ENCODE measurements at places on chromosomes 3 and 15.

DNA sequence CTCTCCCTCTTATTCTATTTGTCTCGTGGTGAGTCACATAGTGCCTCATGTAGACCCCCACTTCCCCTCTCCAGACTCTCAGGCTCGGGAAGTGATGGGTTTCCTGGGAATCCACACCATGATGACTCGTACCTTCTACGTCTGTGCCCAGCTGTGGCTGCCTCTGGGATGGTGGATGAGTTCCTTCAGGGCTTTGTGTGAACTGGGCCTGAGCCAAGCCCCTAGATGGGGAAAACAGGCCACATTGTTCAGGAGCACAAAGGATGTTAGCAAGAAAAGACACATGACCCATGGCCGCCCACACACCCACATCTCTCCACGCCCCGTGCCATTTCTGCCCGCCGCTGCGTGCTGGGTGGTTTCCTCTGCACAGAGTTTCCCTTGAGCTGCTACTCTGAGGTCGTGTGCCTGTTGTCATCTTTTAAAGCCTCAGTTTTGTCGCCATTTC, 10.5 kb downstream of the ISG20 start:
- peak; percentile 71 for DNase-seq

GRCh38 chr15:57220205-57220604, 156.1 kb upstream of the CGNL1 start:
- DNase-seq: no peak

GRCh38 chr3:44862226-44862637, 520 bp downstream of the TMEM42 start:
- no peak for DNase-seq

DNA sequence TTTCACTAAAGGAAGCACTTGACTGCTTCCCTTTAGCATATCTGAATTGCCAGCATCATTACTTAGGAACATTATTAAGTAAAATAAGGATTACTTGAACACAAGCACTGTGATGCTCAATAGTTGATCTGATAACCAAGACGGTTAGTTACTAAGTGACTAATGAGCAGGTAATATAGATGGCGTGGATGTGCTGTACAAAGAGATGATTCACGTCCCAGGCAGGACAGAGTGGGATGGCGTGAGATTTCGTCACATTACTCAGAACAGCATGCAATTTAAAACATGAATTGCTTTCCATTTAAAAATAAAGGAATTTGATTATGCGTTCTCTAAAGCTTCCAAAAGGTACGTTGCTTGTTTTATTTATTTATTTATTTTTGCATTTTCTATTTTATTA, 240.0 kb upstream of the ARHGEF26 start:
- DNase-seq: no peak

DNA sequence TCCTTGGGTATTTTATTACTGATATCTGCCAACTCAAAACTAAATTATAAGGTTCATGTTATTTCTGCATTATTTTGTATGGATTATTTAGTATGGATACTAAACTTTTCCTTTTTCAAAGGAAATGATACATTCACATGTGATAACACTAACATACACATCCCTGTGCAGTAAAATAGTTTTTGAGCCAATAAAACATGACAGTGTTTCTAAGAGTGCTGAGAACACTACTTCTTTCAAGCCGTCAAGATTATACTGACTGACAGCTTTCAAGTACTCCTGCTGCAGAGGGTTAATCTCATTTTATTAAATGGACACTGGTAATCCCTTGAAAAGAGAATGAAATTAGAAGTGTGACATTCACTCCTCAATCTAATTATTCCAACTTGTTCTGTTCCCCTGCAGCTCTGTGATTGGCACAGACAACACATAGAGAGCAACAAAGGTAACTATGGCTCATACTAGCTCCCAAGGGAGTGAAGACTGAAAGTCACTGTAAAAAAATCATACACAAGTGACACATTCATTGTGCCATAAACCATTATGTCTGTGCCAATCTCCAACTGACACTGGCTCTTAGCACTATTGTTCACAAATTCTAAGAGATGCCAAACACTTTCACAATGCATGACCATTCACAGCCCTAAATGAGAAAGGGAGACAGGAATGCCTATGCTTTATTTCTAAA, 468.6 kb downstream of the SHQ1 start:
- DNase-seq: no peak

DNA sequence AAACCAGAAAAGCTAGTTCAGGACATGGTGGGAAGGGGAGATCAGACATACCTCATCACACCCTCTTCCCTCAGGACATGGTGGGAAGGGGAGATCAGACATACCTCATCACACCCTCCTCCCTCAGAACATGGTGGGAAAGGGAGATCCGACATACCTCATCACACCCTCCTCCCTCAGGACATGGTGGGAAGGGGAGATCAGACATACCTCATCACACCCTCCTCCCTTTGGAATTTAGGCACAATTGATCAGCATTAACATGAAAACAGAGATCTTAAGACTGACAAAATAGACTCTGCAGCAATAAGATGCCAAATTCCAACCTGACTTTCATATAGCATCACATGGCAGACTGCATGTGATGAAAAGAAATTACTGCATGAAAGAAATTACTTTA, 412.7 kb upstream of the ZNF717 start:
- DNase-seq: no peak

DNA sequence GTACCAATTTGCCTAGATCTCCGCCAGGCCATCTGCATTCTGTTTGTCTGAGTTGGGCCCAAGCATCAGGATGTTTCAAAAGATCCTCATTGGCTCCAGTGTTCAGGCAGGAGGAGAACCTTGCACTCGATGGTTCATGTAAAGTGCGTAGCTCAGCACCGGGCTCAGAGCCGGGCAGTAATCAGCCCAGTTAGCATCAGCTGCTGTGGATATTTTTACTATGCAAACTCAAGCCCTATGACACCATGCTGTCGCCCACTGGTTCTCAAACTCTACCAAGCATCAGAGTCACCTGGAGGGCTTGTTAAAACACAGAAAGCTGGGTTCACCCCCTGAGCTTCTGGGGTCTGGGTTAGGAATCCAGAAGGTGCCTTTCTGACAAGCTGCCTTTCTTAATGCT, 310.8 kb downstream of the SHQ1 start:
- no peak for DNase-seq

DNA sequence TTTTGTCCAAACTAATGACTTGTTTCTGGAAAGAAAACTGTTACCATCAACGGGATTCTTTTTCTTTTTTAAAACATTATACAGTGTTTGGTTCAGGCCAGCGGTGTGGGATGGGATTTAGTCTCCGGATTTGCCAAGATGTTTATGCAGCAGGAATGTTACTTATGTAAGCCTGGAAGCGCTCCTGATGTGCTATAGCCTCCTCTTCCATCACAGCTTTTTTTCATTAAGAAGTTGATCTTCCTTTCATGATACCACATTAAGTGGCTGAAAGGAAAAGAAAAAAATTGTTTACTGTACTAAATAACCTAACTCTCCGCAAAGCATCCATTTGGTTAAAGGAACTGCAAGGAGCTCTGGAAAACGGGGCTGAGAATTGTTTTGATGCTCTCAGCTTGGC, 120.5 kb upstream of the ALDH1A3 start:
- DNase-seq: no peak

DNA sequence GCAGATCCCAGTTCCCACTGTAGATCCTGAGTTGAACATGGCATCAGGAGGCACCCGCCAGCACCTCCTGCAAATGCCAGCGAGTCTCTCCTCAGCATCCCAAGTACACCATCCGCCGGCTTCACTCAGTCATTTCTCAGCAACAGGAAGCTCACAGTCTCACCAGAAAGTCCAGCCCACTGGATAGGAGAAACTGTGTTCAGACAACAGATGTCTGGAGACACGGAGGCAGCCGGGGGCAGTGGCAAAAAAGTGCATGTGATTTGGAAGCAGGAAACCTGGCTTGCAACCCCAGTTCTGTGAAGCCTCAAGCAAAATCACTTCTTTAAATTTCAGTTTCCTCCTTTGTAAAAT, 68.7 kb downstream of the SRGAP3 start:
- no peak for DNase-seq

- no peak for DNase-seq
These were observed 217.9 kb downstream of the SNRPN start for GRCh38 chr15:25172691-25173090.

GRCh38 chr3:152447511-152447910, 178.8 kb downstream of the MBNL1 start:
- no peak for DNase-seq

- DNase-seq: no peak
These were observed 14.3 kb downstream of the BNC1 start for GRCh38 chr15:83270176-83270575.

DNA sequence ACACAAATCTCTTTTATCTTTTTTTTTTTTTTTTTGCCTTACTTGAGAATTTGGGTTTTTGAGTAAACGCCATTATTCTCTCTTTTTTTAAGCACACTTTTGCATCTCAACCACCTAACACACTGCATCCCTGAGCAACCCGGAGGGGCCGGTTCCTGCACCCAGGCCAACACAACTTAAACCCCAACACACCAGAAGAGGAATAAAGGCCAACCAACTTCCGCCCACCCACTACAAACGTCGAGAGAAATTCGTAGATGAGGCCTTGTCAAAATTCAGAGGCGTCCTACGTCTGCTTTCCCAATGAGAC, 389 bp upstream of the CCNB2 start:
- no peak for DNase-seq

GRCh38 chr15:60426870-60427508, 29.2 kb upstream of the ANXA2 start:
- DNase-seq: no peak

DNA sequence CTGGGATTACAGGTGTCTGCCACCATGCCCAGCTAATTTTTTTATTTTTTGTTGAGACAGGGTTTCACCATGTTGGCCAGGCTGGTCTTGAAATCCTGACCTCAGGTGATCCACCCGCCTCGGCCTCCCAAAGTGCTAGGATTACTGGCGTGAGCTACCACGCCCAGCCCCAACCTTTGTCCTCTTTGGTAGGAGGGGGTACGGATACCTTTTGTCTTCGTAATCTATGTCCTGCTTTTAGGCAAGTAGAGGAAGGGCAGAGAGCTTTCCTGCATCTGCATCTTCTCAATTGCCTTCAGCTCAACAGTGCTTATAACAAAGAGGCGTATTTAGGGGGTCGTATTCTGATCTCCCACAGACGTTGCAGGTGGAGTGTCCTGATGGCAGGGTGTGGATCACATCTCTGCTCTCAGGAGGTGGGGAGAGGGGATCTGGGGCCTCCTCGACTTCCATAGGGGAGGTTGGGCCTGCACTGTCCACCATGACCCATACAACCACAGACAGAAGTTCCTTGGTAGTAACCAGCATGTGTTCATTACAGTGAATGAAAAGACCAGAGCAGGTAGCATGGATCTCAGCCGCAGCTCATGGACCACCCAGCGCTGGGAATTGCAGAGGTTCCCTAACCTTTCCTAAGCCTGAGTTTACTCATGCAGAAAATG, 21.4 kb upstream of the KCTD6 start:
- DNase-seq: no peak

DNA sequence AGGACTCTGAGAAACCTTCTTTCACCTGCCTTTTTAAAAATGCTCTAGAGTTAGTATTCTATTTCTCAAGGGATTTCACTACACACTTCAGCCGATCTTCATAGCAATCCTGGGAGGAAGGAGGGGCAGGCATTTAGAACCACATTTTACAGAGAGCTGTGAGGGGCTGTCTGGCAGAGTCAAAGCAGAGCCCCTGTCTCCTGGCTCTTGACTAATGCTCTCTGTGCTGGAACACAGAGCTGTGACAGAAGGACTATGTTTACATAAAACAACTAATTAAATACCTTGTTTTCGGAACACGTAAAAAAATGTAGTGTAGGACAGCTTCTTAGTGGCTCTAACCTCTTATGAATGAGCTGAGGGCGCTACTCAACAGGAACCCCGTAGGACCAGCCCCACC, 7.6 kb upstream of the SPTBN5 start:
- no peak for DNase-seq

GRCh38 chr3:103342205-103342731, 907.5 kb downstream of the ZPLD1 start:
- DNase-seq: no peak

DNA sequence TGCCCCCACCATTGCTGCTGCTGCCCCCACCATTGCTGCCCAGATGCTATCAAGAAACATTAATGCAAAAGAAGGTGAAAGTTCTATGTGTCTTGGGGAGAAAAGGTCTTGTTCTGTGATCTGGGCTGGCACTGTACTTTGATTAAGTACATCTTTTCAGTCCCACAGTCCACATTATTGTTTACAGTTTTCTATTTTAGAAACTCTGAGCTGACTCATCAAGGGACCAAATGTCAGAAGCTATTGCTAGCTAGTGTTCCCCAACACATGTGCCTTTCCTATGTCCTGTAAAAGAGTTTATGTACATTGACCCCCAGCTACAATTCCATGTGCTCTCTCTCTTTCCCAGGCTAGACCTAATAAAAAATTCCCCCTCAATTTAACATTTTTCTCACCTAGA, 264.7 kb upstream of the NECTIN3 start:
- no peak for DNase-seq

DNA sequence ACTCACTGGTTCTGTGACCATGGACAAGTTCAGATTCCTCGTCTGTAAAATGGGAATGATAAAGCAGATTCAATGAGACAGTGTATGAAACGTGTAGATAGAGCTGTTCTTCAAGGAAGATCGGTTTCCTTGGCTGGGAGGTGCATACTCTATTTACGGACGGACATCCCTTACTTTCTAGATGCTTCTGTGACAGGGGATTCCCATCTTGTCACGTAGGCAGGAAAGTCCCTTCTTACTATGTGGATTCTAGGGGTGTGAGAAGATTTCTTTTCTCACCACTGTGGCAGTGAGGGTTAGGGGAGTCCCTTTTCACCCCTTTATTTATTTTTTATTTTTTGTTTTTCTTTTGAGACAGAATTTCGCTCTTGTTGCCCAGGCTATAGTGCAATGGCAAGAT, 180.9 kb upstream of the TBL1XR1 start:
- peak; percentile 61 for DNase-seq

DNA sequence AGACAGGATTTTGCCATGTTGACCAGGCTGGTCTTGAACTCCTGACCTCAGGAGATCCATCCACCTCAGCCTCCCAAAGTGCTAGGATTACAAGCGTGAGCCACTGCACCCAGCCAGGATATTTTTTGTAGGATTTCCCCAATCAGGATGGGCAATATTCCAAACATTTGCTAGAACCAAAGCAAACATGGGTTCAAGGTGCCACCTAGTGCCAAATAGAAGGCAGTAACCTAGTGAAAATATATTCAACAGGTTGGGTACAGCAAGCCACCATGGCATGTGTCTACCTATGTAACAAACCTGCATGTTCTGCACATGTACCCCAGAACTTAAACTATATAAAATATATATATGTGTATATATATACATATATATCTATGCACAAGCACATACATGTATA, 185.9 kb upstream of the CADM2 start:
- no peak for DNase-seq

DNA sequence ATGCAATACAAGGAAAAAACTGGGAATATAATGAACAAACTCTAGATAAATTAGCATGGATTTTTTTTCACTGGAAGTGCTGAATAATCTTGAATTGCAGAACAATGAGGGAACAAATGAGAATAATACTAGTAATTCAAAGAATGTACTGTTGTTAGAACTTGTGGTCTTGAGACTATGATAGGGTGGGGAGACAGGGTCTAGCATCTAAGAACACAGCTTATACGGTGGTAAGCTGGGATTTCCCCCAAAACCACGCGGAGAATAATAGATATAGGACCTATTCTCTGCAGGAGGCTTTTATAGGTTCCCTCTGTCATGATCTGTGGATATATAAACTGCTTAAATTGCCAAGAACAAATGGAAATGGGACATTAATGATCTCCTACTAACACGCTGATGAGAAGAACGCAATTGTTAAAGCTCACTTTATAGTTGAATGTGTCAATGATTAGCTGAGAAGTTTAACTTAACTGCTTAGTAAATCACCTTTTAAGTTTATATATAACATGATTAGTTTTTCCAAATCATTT, 692.3 kb downstream of the ZPLD1 start:
- DNase-seq: no peak
